ENCODE measurements at places on chromosomes 12 and 14. TPM values are rescaled to one million over a fixed set of nuclear protein-coding genes. Genes with fewer than 3 reads are reported as not detected.

The MYO1H gene
- not detected for total RNA-seq

The AQP2 gene
- total RNA-seq, result not detected

The GPR137C gene
- 3.8 TPM for total RNA-seq

The CALM1 gene
- 743 TPM for total RNA-seq

The C1S gene
- total RNA-seq, result 0.38 TPM

The TOMM20L gene
- not detected for total RNA-seq

The TPPP2 gene
- total RNA-seq, result not detected

The GYS2 gene
- total RNA-seq, result not detected
